Effector CD4-positive, alpha-beta T cell (primary cell): ENCODE measurements at places on chromosomes 6 and 20.

- no peak for DNase-seq
Measured at GRCh38 chr20:34943808-34944567, 11.6 kb downstream of the GSS start.

DNA sequence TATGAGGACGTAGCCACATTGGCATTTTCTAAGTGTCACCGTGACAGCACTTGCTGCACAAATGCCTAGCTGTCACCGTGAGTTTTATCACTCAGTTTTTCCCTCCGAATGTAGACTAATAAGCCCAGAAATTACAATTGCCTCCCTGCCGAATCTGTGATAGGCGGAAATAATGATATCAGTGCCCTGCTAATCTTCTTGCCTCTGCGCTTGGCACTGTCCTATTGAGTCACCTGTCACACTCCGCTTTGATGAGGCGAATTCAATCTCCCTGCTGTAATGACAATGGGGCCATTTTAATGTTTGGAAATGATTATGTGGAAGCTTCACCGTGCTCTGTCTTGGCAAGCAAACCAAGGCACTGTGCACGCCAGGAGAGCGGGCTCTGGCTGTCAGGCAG lies 112.8 kb downstream of the LINC00237 start:
- no peak for DNase-seq

- DNase-seq, result no peak
Measured at GRCh38 chr6:81289229-81289628, 463.3 kb downstream of the TENT5A start.

GRCh38 chr20:57995381-57995977 lies 233.0 kb downstream of the ANKRD60 start:
- DNase-seq, result no peak

- no peak for DNase-seq
Measured at GRCh38 chr20:9121211-9121610, 52.3 kb downstream of the PLCB4 start.

DNA sequence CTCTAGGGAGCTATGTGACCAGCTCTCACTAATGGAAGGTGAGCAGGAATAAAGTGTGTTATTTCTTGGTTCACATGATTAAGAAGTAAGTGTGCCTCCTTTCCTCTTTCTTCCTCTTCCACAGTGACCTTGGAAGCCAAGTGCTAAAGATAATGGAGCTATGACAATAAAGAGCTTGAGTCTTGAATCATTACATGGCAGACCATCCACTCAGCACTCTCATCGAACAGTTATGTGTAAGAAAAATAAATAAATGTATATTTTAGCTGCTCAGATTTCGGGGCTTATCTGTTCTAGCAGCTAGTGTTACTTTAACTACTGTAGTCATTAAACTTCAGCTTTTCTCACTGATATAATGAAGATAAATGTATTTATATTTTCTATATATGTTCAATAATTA lies 72.9 kb downstream of the HDGFL1 start:
- no peak for DNase-seq

DNA sequence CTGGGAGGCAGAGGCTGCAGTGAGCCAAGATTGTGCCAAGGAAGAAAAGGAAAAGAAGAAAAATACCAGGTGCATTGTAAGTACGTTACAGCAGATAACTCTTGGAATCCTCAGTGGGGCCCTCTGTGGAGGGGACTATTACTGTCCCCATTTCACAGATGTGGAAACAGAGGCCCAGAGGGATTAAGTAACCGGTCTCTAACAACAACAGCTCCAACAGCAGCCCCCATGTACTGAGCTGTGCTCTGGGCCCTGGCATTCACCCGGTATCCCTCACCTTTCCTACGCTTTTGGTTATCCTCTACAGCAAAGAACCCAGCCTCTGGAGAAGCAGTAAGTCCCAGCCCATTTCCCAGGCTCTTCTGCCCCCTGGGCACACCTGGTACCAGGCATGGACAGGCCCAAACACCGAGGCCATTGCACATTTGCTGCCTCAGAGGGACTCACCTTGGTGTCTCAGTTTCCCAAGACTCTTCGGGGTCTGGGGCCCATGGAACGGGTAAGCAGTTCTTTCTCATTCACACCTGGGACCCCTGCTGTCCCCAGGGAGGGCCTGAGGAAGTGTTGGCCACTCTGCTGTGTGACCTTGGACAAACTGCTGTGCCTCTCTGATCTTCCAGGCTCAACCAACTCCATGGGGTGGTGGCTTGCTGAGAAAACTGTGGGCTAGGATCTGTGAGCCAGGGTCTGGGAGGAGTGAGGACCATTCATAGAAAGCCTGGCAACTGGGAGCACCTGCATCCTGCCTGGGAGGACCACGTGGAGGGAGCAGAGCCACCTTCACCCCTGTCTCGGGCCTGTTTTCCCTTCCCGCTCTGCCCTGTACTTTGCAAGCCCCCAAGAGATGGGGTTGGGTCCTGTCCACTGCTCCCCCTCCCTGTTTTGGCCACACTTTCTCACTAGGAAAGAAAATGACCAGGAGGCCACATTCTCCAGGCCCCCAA lies 59.9 kb downstream of the SNAI1 start:
- no peak for DNase-seq

DNA sequence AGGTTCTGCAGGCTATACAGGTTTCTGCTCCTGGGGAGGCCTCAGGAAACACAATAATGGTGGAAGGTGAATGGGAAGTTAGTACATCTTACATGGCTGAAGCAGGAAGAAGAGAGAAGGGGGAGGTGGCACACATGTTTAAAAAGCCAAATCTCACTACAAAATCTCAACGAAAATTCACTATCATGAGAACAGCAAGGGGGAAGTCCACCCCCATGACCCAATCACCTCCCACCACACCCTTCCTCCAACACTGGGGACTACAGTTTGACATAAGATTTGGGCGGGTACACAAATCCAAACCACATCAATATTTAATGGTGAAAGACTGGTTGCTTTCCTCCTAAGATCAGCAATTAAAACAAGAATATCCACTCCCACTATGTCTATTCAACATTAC lies 13.8 kb upstream of the POLR1H start:
- DNase-seq, result no peak

DNA sequence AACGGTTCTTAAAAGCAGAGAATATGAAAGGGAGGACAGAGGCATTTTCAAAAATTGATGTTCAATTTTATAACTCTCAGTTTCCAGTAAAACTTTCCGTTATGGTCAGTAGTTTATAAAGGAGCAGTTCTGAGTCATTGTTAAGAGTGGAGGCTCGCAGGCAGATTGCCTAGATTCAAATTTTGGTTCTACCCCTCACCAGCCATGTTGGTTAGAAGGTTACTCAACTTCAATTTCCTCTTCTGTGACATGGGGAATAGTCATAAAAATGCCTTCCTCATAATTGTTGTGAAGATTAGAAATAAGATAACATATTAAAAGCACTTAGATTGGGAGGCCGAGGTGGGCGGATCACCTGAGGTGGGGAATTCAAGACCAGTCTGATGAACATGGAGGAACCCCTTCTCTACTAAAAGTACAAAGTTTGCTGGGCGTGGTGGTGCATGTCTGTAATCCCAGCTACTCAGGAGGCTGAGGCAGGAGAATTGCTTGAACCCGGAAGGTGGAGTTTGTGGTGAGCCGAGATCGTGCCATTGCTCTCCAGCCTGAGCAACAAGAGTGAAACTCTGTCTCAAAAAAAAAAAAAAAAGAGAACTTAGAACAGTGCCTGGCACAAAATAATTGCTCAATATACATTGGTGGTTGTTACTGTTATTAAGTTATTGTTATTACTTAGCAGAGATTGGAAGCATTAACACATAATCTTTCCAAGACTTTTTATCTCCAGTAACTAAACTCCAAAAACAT lies 348.9 kb downstream of the NRN1 start:
- no peak for DNase-seq

DNA sequence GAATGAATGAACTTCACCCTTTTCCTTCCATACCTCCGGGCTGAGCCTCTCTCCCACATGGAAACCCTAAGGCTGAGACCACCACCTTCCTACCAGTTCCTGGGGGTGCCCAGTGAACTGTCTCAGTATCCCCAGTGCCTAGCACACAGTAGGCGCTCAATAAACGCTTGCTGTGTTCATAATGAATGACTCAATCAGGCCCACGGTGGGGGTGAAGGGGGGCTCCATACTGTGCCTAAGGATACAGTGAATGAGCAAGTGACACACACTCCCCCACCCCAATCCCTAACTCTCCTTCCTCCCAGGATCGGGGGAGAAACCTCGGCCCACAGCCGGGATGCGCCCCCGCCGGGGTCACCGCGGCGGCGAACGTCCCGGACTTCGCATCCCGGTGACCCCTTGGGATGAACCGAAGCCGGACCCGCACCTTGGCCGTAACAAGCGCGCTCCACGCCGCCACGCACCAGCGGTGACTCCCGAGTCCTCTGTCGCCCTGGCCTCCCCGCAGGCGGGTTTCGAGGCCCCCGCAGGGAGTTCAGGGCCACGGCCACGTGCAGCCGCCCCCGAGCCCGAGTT lies 592 bp downstream of the KCNG1 start:
- no peak for DNase-seq

GRCh38 chr6:38080889-38081288 lies 261.4 kb downstream of the ZFAND3 start:
- no peak for DNase-seq

DNA sequence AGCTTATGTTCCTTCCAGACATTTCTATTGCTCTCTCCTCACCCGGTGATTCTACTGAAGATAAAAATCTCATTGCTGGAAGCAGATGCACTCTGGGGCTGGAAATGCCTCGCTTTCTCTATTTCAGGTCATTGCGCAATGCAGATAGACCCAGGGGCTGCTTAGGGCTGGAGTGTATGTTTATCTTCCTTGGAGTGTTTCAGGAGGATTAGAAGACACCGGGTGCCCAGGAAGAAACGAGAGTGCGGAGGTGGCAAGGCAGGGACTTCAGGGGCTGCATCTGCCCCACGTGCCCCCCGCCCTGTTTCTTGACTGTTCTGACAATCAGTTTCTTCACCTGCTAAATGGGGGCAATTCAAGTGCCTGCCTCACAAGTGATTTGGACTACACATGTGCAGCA lies 45.6 kb upstream of the IYD start:
- no peak for DNase-seq

DNA sequence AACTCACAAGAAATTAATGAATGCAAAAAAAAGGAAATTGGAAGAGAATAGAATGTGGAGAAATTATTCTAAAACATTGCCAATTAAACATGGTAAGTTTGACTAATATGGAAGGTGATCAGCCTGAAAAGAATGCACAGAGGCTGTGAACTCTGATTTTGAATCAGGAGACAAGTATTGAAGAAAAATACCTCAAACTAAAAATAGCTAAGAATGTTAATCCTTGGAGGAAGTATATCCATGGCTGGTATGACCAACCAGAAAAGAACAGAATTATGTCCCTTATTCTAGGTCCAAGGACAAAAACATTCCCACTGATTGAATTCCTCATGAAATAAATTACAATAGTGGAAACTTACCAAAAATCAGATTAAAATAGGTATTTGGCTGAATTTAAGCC lies 7.3 kb upstream of the RIMS1 start:
- DNase-seq, result no peak

GRCh38 chr6:548091-548490 lies 108.8 kb downstream of the HUS1B start:
- DNase-seq, result no peak

- DNase-seq, result peak; percentile 74
Measured at GRCh38 chr6:31834367-31835250, 7.1 kb downstream of the HSPA1B start.

DNA sequence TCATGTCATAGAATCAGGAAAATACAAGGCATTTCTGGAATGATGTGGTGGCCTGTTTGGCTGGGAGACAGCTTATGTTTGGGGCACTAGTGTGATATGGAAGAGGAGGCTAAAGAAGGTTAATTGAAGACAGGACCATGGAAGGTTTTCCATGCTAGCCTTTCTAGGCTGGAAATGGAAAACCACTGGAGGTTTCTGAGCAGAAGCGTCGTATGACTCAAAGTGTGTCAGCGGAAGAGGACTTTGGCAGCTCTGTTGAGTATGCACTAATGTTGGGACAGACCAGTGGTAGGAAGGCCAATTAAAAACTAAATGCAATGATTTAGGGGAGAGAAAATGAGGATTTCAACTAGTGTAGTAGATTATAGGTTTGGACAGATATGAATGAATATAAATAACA lies 413.1 kb downstream of the PLCB1 start:
- no peak for DNase-seq

GRCh38 chr20:60052322-60052721 lies 94.1 kb downstream of the CDH26 start:
- no peak for DNase-seq

- no peak for DNase-seq
Measured at GRCh38 chr6:20841806-20842205, 307.5 kb downstream of the CDKAL1 start.

DNA sequence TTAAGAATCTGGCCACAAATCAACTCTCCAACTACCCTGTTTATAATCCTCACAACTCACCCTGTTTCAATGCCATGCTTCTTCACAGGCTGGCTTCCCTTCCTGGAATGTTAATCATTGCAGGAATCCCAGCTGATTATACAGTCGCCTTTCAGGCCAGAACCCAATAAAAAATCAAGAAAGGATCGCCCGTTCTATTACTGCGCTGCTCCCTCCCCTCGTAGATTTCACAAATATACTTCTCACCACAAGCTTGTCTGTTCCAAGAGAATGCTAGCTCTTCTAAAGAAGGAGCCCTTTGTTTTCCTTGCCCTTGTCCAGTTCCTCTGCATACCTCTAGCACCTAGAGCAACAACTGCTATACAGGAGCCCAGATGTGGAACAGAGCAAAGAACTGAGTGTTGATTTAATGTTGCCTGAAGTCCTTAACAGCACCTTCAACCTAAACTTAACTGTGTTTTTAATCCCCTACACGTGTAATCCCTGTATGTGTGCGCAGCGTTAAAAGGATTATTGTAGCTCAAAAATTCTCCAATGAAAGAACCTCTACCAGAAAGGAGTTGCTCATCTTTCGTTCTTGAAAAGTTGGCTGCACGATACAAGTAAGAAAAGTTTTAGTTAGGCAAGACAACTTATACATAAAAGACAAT lies 988 bp downstream of the ECHDC1 start:
- no peak for DNase-seq

DNA sequence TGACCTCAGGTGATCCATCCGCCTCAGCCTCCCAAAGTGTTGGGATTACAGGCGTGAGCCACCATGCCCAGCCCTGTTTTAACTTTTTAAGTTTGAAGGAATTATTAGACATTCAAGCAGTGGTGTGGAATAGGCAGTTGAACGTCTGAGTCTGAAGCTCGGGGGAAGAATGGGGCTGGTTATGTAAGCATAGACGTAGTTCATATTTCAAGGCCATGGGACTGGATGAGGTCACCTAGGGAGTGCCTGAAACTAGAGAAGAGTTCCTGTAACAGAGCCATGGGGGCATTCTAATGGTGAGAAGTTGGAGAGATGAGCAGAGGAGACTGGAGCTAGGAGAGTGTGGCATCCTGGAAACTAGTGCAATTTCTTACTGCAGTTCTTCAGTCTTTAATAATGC lies 6.4 kb downstream of the CDKAL1 start:
- no peak for DNase-seq

DNA sequence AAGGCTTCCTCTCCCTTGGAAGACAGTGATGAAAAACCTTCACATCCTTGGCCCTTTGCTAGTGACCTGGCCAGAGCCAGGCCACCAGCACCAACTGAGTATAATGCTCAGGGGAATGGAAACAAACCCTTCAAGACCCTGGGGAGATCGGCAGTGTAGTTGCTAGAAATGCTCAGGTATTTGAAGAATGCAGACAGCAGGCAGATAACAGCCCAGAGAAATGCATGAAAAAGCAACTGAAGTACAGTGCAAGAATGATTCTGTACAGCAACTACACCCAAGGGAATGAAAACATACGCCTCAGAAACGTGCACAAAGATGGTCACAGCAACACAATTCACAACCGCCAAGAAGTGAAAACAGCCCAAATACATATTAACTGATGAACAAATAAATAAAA lies 41.1 kb downstream of the PPP1R3G start:
- no peak for DNase-seq
